ENCODE measurements at places on chromosomes 5 and 9.

DNA sequence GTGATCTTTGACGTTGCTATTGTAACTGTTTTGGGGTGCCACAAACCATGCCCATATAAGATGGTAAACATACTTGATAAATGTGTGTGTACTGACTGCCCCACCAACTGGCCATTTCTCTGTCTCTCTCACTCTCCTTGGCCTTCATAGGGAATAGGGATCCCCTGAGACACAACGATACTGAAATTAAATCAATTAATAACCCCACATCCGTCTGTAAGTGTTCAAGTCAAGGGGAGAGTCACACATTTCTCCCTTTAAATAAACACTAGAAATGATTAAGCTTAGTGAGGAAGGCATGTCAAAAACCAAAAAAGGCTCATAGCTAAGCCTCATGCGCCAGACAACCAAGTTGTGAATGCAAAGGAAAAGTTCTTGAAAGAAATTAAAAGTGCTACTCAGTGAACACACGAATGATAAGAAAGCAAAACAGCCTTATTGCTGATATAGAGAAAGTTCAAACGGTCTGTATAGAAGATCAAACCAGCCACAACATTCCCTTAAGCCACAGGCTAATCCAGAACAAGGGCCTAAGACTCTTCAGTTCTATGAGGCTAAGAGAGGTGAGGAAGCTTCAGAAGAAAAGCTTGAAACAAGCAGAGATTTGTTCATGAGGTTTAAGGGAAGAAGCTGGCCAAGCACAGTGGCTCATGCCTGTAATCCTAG is 111.1 kb downstream of the UGCG start:
- no peak for DNase-seq

- DNase-seq: no peak
Measured at GRCh38 chr9:113417370-113417769, 6.8 kb downstream of the C9orf43 start.

GRCh38 chr9:114119242-114120191 is 20.4 kb upstream of the KIF12 start:
- DNase-seq: no peak

DNA sequence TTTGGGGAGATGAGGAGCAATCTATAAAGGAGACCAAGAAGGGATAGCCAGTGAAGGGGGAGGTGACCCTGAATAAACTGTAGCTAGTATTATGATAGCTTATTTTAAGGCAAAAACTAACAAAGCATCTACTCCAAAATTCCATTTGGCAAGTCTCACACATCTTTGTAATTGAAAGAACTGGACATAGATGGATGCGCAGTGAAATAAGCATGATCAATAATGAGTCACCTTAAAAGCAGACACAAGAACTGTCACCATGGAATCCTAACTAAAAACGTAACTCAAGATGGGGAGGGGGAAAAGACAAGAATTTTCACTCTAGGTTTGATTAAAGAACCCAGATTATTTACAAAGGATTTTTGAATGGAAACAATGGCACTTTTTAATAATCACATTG is 164.5 kb downstream of the MED27 start:
- DNase-seq: no peak

DNA sequence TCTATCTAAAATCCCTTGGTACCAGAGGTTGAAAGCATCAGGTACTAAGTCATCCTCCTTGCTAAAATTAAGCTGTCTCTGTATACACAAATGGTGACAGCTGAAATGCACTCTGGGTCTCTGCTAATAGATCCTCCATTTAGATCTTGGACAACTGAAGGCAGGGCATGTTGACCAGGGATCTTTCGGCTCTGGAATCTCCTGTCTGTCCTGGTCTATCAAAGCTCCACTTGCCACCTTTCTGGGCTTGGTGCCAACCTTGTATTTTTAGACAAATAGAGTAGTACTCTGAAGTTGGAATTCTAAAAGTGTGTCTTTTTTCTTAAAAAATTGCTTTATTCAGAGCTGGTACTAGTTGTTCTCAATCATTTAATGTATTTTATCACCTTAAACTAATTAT is 135.2 kb upstream of the HMHB1 start:
- DNase-seq: no peak

DNA sequence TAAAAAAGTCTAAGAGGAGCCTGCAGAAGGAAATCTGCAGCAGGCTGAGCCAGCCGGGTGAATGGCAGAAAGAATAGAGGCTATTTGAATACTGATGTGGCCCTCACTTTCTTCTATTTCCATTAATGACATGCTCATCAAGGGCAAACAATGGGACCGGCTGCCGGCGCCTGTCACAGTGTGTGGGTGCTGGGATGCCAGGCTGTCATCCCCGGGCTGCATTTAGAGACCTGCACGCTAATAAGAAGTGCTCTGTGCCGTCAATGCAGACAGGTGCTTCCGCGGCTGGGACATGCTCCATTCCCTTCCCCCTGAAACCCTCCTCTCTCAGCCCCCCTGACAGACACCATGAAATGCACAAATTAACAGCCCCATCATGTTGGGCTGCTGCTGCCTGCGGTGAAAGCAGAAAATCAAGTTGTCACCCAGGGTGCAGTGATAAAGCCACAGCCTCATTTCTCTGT is 217.7 kb upstream of the TBCA start:
- DNase-seq: no peak

DNA sequence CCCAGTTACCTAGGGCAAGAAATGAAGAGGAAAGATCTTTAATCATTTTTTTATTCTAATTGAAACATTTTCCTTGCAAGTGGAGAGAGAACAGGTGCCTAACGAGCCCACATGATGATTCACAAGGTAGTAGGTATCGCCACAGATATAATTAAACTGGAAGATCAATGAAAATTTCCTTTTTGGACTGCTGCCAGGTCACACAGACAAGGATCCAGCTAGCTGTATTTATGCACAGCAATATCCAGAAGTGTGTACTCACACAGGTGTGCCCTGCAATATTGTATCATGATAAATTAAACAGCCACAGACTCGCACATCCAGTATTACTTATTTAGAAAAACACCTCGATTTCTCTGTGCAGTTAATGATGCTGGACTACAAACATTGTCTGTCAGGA is 294.0 kb upstream of the SMARCA2 start:
- DNase-seq: no peak

DNA sequence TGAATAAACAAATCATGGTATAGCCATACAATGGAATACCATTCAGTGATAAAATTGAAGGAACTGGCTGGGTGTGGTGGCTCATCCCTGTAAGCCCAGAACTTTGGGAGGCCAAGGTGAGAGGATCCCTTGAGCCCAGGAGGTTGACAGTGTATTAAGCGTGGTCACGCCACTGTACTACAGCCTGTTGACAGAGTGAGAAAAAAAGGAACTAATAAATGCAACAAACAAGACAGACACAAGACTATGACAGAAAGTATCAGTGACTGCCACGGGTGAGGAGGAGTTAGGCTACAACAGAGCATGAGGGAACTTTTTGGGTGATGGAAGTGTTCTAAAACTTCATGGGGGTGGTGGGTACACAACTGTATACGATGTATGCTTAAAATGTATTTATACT is 2.2 kb downstream of the FNIP1 start:
- DNase-seq: no peak

- DNase-seq: no peak
Measured at GRCh38 chr9:13082796-13083195, 196.7 kb downstream of the MPDZ start.

GRCh38 chr5:173554038-173554955 is 62.2 kb downstream of the BOD1 start:
- DNase-seq: no peak

DNA sequence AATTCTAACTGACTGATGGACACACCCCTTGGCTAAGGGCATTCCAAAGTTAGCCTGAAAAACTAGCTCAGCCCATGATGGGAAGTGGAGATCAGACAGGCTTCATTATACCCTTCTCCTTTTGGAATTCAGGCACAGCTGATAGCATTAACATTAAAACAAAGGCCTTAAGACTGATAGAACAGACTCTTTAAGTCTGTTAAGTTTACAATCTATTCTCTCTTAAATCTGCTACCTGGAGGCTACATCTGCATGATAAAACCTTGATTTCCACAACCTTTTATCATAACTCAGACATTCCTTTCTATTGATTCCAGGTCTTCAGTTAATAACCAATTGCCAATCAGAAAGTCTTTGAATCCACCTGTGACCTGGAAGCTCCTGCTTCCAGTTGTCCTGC is 281.4 kb downstream of the TUSC1 start:
- DNase-seq: no peak

DNA sequence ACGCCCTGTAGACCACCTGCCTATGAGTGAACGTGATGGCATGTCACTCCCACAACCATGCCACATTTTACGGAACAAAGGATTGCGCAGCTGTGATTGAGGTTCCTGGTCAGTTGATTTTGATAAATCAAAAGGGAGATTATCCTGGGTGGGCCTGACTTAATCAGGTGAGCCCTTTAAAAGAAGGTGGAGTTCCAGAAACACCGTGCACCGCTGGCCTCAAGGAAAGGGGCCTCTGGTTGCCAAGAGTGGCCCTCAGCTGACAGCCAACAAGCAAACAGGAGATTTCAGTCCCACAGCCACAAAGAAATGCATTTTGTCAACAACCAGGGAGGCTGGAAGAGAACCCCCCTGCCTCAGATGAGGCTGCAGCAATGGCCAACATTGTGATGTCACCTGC is 19.0 kb downstream of the TRIM7 start:
- no peak for DNase-seq

DNA sequence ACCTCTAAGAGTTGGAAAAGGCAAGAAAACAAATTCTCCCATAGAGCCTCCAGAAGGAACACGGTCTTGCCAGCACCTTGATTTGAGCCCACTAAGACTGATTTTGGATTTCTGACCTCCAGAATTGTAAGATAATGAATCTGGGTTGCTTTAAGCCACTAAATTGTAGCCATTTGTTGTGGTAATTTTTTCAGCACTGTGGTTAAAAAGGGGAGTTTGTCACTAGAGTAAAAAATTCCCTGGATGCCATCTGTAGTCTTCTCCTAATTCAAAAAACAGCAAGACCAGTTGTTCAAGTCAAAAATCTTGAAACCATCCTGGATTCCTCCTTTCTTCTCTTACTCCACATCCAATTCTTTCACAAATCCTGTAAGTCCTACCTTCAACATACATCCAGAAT is 39.6 kb downstream of the NRG2 start:
- no peak for DNase-seq

- DNase-seq: no peak
Measured at GRCh38 chr5:128925973-128926372, 39.3 kb upstream of the SLC27A6 start.

- no peak for DNase-seq
Measured at GRCh38 chr9:129124506-129125069, 13.4 kb downstream of the PTPA start.

GRCh38 chr9:18423791-18424531 is 50.0 kb upstream of the ADAMTSL1 start:
- no peak for DNase-seq

DNA sequence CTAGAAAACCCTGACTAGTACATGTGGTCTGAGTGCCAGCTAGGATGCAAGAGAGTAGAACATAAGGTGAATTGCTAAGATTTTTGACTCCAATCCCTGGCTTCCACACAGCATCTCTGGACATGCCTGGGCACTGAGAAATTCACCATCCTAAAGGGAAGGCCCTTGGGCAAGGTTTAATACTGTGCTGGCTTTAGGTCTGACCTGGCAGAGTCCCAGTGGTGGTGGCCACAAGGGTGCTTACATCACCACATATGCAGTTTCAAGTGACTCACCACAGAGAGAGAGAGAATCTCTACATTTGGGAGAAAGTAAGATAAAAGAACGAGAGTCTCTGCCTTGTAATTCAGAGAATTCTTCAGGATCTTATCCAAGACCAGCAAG is 661.6 kb upstream of the C9orf72 start:
- no peak for DNase-seq

- DNase-seq: no peak
Measured at GRCh38 chr5:96144289-96144688, 182.6 kb upstream of the ELL2 start.

- DNase-seq: no peak
Measured at GRCh38 chr9:118618084-118618483, 751.2 kb downstream of the BRINP1 start.

- no peak for DNase-seq
Measured at GRCh38 chr9:121896545-121896943, 196.6 kb downstream of the TTLL11 start.

- DNase-seq: no peak
Measured at GRCh38 chr9:13979941-13980318, 334.0 kb downstream of the NFIB start.

GRCh38 chr5:136064510-136064909 is 35.7 kb downstream of the TGFBI start:
- no peak for DNase-seq

DNA sequence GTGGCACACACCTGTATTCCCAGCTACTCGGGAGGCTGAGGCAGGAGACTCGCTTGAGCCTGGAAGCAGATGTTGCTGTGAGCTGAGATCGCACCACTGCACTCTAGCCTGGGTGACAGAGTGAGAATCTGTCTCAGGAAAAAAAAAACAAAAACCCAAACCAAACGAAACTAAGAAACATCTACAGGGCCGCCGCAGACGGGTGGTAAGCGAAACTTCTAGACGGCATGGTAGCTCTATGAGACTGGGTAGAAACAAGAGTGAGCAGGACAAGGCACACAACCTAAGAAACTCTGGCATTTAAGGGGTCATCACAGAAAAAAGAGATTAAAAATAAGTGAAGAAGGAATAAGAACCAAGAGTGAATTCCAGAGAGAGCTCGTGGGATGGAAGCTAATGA is 454.8 kb upstream of the KLF4 start:
- DNase-seq: no peak

GRCh38 chr5:56692359-56693219 is 122.8 kb upstream of the MAP3K1 start:
- DNase-seq: no peak

DNA sequence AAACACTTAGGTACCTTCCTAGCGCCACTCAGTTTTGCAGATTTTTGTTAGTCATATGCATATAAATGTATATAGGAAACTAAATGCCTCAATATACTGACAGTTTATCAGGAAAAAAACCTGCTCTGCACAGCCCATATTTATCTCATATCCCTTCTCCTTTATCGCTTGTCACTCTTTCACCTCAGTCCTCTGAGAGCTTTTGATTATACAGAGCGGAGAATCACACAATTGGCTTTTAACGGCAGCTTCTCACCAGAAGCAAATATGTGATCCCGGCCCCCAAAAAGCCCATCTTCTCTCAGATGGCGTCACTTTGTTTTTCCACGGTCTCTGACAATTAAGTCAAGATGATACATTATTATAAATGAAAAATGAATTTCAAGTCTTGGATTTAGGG is 362.6 kb downstream of the DNAH5 start:
- DNase-seq: no peak

DNA sequence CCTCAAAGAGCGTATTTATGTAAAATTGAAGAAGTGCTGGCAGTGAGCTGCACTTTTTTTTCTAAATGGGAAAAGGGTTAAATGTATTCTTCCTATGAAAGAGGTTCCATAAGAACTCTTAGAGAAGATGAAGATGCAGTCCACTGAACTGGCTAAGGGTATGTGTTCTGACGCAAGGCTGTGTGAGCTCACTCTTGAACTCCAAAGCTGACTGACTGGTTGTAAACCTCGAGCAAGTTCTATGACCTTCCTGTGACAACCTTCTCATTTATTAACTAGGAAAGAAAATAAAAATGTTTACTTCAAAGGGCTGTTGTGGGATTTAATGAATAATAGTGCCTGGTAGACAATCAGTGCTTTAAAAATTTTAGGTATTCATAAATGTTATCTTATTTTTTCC is 46.7 kb downstream of the POC5 start:
- DNase-seq: no peak

GRCh38 chr9:124262649-124262972 is 4.9 kb downstream of the NEK6 start:
- DNase-seq: no peak

Measured in activated naive CD4-positive, alpha-beta T cell (primary cell).